CD4-positive, alpha-beta T cell treated with Interleukin-6 for 4 hours (primary cell): ENCODE measurements at places on chromosomes 7 and 10.

GRCh38 chr7:85336086-85336485 is 149.2 kb upstream of the SEMA3D start:
- DNase-seq: no peak

- no peak for DNase-seq
Observed at GRCh38 chr7:1912593-1913465, 242.8 kb downstream of the ELFN1 start.

- DNase-seq: no peak
Observed at GRCh38 chr7:19062216-19062615, 55.2 kb downstream of the TWIST1 start.

DNA sequence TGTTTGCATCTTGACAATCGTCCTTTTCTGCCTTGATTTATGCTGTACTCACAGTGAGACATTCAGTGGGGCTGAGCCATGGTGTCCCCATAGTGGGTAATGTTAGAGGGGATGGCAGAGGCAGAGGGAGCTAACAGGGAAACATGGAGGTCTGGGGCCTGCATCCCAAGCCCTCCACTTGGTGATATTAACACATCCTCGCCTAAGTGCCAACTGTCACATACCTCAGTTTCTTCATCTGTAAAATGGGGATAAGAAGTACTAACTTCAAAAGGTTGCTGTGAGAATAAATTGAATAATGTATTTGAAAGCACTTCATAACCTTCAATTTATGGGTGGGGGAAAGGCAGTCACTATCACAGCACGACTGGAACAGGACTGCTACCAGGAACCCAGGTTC is 27.8 kb downstream of the RPP38 start:
- no peak for DNase-seq

GRCh38 chr7:26280097-26280496 is 11.6 kb upstream of the SNX10 start:
- DNase-seq: no peak

DNA sequence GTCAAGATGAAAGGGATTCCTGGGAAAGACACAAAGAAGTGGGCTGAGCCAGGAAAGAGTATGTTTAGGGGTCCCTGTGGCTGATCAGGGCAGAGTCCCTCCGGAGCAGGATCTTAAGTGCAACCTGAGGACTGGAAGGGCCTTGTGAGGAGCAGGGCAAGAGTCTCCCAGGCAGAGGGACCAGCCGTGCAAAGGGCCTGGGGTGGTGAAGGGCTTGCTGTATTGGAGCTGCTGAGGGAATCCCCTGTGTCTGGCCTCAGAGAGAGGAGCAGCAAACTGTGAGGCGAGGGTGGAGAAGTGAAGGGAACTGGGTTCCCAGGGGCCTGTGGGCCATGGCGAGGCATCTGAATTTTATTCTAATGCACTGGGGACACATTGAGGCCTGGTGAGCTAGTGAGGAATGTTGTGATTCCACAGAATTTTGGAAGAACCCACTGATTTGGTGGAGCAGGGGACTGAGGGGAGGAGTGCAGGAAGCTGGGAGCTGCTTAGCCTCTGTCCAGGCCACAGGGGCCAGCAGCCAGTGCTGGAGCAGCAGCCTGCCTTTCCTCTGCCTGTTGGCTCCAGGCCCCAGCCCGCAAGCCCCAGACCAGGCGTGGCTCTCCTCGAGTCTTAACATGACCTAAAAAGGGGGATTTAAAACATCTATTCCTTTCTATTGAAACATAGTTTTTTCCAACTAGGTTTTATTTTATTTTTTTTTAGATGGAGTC is 138.4 kb upstream of the IGFBP3 start:
- no peak for DNase-seq

DNA sequence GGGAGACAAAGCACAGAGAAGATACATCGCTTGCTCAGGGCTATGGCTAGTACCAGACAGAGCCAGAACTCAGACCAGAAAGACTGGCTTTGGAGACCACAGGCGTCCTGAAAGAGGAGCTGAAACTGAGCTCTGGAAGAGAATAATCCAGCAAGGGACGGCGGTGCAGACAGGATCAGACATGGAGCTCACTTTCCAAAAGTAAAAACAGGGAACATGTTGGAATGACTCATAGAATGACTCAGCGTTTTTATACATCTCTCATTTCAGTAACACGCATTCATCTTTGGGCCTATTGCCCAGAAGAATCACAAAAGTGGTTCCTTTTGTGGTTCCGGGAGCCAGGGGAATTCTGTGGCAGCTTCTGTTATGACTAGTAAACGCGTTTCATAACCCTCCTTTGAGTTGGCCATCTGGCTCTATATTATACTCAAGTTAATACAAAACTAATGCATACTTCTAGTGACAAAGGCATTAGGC is 37.2 kb downstream of the PLEKHS1 start:
- no peak for DNase-seq

GRCh38 chr7:137984181-137985041 is 17.5 kb downstream of the CREB3L2 start:
- no peak for DNase-seq

DNA sequence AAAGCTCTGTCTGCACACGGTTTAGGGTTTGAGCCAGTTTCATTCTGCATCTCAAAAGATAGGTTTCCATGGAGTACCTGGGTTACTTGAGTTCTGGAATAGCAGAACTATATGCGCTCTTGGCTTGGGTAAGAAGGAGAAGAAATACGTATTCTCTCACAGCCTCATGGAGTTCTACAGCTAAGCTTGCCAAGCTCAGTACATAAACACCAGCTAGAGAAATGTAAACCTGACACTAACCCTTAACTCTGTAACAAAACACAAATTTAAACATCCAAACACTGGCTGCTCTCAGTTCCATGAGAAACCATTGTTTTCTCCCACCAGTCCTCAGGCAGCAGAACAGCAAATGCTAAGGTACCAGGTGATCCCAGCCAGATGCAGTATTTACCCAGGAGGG is 557.2 kb downstream of the INHBA start:
- DNase-seq: no peak

- DNase-seq: no peak
Observed at GRCh38 chr10:49841615-49842332, 79.7 kb upstream of the OGDHL start.

DNA sequence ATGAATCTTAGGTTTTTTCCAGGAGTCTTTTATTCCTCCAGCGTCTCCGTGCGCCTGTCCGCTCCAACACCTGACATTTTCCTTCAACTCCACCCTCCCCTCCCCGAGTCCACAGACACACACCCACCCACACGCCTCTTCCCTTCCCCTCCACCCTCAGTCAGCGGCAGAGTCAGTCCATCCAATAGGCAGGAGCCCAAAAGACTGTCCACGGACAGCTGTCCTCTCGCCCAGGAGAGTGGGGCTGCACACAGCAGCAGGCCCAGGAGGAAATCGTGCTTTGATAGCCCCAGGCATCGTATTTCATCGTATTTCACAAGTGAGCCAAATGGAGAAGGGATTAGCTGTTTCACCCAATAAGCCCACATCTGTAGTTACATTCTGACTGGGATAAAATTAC is 285.1 kb downstream of the ZEB1 start:
- no peak for DNase-seq

GRCh38 chr10:99528494-99529441 is 4.0 kb upstream of the NKX2-3 start:
- no peak for DNase-seq

GRCh38 chr10:116620423-116621400 is at the start of gene PNLIPRP2:
Gene PNLIPRP2, plus strand, starts transcription at chr10:116620953.
- DNase-seq: no peak

DNA sequence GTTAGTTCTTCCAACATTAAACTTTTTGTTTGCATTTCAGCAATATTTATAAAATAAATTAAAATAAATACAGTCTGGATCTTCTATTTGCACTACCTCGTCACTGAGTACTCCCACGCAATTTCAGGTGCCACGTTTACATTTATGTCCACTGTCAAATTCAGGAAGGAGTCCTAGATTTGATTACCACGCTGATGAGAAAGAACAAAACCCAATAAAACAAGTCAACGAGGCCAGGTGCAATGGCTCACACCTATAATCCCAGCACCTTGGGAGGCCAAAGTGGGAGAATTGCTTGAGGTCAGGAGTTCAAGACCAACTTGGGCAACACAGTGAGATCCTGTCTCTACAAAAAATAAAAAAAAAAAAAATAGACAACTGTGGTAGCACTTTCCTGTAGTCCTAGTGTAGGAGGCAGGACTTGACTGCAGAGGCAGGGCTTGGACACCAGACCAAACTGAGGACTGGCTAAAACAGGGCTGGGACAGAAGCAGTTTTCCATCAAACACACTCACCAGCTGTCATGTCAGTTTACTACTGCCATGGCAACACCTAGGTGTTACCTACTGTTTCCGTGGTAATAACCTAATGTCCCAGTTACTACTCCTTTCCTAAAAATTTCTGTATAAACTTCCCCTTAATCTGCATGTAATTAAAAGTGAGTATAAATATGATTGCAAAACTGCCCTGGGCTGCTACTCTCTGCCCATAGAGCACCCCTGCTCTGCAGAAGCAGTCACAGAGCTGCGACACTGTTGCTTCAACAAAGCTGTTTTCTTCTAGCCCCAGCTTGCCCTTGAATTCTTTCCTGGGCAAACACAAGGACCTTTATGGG is 341.7 kb downstream of the PARD3 start:
- no peak for DNase-seq

GRCh38 chr10:14761372-14761771 is 13.3 kb downstream of the FAM107B start:
- no peak for DNase-seq

GRCh38 chr10:95860166-95860940 is 47.4 kb upstream of the CC2D2B start:
- DNase-seq: no peak

- no peak for DNase-seq
Observed at GRCh38 chr7:45888185-45888992, at the start of gene IGFBP1. Gene IGFBP1, plus strand, starts transcription at chr7:45888488. Its CDS starts 165 bp downstream, at chr7:45888653.

DNA sequence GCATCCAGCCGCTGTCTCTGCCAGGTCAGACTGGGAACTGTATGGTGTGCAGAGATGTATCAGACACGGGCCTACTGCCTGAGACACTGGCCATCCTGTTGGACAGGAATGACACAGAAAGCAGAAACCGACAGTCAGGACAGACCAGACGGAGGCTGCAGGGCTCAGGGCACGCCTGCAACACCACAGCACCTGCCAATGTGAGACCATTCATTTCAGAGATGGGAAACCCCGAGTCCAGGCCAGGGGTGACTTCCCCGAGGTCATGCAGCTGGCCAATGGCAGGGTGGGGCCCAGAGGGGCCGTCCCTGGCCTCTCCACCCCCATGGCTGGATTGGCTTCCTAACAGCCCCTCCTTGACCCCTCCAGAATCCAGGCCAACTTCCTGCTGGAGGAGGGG is 34.7 kb downstream of the GRID1 start:
- no peak for DNase-seq

DNA sequence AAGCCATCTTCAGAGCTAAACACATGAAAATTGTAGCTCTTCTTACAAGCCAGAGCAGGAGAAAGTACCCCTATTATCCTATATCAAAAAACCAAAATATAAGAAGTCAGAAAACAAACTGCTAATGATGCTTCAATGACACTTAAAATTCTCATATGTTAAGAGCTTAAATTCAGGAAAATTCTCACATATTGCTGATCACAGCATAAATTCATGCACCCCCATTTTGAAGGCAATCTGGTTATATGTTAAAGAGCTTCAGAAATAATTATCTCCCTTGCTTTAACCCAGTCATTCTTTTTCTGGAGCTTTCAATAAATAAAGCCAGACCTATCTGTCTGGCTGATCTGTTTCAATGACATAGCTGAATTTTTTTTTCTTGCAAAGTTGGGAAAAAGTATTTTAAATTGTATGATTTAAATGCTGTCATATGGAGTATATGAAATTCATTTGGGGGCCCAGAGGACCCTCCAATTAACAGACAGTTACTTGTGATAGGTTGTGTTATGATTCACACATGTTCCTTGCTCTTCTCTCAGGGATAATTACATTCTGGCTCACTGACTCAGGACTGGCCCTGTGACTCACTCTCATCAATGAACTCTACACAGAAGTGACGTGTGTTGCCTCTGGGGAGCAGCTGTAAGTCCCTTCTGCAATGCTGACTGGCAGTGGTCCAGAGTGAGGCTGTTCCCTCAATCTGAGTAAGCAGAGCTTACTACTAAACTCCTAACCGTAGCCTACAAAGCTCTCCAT is 85.2 kb downstream of the HGF start:
- DNase-seq: no peak

- DNase-seq: no peak
Observed at GRCh38 chr7:135932131-135932530, 45.0 kb downstream of the MTPN start.

DNA sequence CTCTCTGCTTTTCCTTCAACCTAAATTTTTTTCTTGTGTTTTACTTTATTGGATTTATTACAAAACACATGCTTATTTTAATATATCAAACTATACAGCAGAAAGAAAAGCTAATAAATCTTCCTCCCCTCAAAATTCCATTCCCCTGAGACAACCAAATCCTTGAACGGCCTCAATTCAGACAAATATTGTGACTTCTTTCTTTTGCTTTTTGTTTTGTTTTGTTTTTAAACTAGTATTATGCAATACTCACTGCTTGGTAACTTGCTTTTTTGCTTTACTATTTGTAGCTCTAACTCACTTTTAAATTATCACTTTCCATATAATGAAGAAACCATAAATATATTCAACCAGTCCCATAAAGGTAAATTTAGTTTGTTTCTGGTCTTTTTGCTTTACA is 59.4 kb upstream of the CDK1 start:
- DNase-seq: no peak

DNA sequence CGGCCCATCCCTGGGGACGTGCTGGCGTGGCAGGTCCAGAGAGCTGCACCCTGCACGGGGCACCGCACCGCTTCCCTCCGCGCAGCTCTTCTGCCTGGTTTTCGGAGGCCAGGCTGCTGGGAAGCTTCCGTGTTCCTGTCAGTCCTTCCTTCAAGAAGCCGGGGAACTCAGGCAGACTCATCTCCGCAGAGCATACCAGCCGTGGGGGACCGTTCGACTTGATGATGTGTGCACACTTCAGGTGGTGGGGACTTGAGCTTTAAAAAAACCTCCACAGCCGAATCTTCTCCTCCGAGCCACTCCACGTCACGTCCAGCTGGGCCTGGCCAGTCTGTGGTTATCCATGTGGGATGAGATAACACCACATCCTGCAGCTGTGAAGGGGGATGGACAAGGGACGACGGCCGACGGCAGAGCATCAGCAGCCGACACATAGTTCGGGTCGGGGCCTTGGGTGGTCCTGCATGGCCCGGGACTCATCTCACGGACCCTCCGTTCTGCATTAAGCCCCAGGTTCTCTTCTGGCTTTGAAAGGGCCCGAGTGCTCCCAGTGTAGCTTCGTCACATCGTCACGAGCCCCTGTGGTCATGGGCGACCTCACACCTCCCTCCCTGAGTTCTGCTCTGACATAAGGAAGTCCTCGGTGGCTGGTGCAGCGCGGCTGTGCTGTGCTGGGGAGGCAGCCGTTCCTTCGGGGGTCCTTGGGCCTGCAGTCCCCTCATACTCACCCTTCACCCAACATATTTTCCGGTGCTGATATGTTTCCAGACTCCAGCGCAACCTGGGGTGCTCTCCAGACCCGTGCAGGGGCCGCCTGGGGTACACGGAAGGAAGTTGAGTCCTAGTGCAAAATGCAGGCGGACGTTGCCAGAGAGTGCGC is 4.5 kb upstream of the BHLHA15 start:
- no peak for DNase-seq
